Stimulated activated CD4-positive, alpha-beta T cell treated with anti-CD3 and anti-CD28 coated beads, Interleukin-12 subunit alpha, Interleukin-12 subunit beta, amount 100 ng/mL, for 24 hours (primary cell): ENCODE measurements at places on chromosomes 2 and 18.

GRCh38 chr2:15968280-15969178 lies 28.2 kb downstream of the MYCN start:
- DNase-seq: peak; percentile 50

DNA sequence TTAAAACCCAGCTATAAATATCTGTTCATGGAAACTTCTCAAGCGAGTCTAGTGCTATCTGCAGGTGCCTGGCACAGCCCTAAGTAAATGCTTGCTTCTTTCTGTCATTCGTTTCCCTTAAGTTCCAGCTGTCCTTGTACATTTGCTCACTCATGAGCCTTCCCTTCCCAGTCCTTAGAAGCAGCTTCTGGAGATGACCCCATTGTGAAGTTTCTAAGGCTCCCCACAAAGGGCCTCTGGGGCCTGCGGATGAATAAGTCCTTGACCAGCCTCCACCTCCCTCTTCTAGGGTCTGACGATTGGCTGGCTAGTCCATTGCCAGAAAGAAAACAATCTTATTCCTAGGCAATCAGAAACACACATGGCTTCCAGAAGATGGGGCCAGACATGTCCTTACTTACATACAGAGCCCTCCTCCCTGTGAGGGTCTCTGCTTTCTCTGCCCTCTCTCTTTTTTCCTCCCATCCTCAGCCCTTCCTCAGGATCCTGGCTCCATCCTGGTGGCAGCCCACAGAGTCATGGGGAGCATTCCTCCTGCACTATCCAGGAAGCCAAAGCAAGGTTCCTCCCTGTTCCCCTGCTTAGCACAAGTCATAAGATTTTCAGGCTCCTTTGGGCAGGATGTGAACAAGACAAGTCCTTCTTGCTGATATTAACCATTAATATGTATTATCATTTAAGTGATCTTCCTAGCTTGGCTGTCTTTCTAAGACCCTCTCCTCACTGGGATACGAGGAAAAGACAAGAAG lies 87.3 kb downstream of the TNFRSF11A start:
- no peak for DNase-seq

- no peak for DNase-seq
These were observed 364.0 kb upstream of the SLC14A2 start for GRCh38 chr18:45251236-45251635.

GRCh38 chr2:86744152-86744551 lies 24.1 kb downstream of the RMND5A start:
- no peak for DNase-seq

DNA sequence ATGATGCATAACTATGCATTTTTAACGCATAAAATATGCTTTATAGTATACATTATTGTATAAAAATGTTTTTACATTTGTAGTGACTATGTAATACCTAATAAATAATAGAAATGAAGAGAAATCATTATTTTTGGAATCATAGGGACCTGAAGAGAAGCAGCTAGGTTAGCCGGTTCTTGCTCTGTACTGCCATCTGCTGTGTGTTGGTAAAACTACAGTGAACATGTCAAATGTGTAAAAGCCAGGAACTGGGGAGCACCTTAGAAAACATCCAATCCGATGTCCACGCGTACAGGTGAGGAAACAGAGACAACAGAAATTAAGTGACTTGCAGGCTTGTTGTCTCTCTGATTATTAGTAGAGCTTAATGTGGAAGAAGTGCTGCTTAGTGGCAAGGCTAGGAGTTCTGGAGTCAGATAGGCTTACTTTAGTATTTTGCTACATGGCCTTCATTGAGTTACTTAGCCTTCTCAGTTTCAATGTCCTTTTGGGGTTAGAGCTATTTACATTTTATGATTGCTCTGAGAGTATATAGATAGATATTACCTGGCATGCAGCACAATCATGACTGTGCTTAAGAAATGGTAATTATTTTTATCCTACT lies 386.5 kb downstream of the DLGAP1 start:
- DNase-seq: peak; percentile 3

DNA sequence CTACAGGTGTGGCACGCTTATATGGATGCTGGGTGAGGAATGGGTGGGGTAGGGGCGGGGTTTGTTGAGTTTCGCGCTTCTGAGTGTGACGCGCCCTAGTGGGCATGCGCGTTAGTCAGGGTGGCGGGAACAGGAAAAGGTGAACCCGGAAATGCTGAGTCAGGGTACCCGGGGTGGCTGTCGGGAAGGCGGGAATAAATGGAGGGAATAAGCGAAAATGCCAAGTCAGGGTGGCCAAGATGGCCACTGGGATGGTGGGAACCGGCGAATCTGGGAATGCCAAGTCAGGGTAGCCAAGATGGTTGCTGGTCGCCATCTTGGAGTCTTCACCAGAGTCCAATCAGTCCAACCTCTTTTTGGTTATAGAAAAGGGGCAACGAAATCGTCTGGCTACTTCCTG lies 585.0 kb downstream of the SUCLG1 start:
- no peak for DNase-seq

- DNase-seq: no peak
These were observed 139.3 kb downstream of the ASXL3 start for GRCh38 chr18:33717339-33717738.

GRCh38 chr2:220104871-220105351 lies 477.5 kb downstream of the SLC4A3 start:
- no peak for DNase-seq

GRCh38 chr2:45119038-45119437 lies 109.8 kb upstream of the SIX2 start:
- no peak for DNase-seq

DNA sequence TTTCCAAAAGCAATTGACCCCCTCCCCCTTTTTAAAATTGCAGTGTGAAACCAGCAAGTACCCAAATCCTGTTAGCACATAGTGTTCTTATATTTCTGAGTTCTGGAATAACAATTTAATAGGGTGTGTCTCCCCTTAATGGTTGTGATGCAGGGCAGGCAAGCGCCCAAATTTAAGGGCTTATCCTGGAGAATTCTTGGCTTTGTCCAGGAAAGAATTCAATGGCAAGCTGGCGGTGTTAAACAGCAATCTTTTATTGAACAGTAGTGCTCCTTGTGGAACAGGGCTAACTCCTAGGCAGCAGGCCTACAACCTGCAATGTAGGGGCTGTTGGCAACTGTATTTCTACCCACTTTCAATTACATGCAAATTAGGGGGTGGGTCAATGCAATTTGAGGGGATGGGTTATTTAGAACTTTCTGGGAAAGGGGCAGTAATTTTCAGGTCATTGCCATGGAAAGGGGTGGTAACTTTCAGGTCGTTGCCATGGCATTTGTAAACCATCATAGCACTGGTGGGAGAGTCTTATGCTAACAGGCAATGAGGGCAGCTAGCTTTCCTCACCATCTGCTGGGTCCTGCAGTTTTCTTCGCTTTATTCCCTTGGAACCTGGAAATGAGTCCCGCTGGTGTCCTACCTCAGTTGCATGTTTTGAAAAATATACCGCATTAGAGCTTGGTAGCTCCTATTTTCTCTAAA lies 149.0 kb upstream of the KCTD1 start:
- DNase-seq: no peak

- DNase-seq: no peak
These were observed 104.1 kb upstream of the ITGA6 start for GRCh38 chr2:172323256-172323655.

- DNase-seq: no peak
These were observed 665 bp upstream of the HRH4 start for GRCh38 chr18:24459772-24460171.

- DNase-seq: no peak
These were observed 4.1 kb upstream of the VSNL1 start for GRCh38 chr2:17536416-17536815.

DNA sequence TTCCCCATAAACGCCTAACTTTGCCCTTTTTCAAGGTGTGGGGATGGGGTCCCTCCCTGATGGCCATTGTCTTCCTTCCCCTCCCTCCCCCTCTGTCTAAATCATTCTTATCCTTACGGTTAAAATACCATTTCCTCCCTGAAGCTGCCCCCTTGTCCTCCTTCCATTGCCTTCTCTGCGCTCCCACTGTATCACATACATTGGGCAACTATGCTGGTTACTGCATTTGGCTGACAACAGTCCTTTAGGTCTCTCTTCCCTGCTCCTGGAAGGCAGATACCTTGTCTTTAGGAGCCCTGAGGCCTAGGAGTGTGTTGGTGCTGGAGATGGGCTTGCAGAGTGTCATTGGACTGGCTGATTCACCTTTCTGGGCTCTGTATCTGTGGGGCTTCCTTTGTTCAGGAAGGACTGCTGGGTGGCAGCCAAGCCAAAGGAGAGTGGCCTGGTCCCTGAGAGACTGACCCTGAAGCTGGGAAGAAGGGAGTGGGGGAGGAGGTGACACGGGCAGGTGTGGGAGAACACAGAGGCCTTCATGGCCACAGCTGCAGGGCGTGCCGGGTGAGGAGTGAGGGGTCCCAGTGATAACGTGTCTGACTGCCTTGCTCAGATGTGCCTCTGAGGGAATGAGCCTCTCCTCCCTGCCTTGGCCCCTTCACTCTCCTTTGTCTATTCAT lies 2.2 kb downstream of the WNT6 start:
- DNase-seq: no peak

GRCh38 chr2:56089931-56090330 lies 93.9 kb upstream of the CCDC85A start:
- no peak for DNase-seq

DNA sequence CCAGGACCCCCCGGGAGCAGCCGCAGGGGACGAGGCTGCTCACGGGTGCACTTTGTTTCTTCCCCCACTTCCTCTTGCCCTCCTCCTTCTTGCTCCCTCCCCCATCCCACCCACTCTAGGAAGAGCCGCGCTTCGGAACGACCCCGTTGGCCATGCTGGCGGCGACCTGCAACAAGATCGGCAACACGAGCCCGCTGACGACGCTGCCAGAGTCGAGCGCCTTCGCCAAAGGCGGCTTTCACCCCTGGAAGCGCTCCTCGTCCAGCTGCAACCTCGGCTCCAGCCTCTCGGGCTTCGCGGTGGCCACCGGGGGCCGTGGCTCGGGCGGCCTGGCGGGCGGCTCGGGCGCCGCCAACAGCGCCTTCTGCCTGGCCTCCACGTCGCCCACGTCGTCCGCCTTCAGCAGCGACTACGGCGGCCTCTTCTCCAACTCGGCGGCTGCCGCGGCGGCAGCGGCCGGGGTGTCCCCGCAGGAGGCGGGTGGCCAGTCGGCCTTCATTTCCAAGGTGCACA lies 1.3 kb downstream of the SP9 start:
- DNase-seq: no peak

GRCh38 chr2:215727507-215728503 lies 285.5 kb downstream of the MREG start:
- no peak for DNase-seq

GRCh38 chr2:212414767-212415211 lies 123.8 kb downstream of the ERBB4 start:
- no peak for DNase-seq

DNA sequence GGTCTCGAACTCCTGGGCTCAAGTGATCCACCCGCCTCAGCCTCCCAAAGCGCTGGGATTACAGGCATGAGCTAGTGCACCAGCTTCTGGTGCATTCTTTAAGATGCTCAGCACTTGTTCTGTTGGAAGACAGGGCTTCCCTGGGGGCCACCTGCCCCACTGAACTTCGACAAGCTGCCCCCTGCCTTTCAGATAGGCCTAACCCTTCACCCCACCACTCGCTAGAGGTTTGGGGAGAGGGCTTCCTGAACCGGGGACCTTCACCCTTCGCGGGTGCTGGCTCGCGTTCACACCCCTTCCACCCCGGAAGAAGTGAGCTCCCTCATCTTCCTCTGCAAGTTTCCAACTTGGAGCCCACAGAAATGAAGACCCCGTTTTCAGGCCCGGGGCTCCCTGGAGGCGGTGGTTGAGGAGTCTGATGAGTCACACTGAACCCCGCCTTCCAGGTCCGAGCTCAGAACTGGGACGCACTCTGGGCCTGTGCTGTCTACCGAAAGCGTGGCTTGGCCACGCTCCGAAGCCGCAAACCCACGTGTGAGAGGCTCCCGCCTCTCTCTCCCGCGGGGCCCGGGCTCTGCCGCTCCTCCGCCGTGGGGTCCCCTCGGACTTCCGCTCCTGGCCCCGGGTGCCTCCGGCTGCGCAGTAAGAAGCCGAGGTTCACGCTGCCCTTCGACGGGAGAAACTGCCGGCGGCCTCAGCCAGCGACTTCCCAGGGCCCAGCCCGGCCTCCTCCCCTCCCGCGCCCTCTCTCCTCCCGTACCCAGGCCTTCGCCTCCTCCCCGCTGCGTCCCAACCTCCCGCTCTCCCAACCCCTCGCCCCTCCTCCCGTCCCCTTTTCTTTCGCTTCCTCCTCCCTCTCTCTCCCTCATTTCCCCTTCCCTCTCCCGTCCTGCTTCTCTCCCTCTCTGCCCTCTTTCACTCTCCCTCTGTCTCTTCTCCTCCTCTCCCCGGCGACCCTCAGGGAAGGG lies 47.5 kb upstream of the SP3 start:
- peak; percentile 10 for DNase-seq

DNA sequence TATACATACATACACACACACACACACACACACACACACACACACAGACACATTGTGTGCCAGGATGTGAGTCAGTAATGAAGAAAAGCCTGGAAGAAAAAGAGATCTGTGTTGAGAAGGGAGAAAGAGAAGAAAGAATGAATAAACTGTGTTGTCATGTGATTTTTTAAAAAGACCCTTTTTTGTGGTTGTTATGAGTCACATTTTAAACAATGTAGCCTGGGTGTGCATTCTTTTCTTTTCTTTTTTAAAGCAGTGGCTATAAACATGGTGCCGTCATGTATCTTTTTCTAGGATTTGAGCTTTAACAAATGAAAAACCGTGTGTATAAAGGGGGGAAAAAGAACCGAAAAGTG lies 87.2 kb downstream of the NRP2 start:
- DNase-seq: no peak

- DNase-seq: no peak
These were observed 55.2 kb downstream of the TTC21B start for GRCh38 chr2:165898381-165898780.

- no peak for DNase-seq
These were observed 100.9 kb downstream of the WDSUB1 start for GRCh38 chr2:159185401-159186130.

GRCh38 chr2:18483896-18484295 lies 76.6 kb downstream of the RDH14 start:
- DNase-seq: no peak

GRCh38 chr18:63253014-63253413 lies 66.6 kb downstream of the BCL2 start:
- DNase-seq: no peak

DNA sequence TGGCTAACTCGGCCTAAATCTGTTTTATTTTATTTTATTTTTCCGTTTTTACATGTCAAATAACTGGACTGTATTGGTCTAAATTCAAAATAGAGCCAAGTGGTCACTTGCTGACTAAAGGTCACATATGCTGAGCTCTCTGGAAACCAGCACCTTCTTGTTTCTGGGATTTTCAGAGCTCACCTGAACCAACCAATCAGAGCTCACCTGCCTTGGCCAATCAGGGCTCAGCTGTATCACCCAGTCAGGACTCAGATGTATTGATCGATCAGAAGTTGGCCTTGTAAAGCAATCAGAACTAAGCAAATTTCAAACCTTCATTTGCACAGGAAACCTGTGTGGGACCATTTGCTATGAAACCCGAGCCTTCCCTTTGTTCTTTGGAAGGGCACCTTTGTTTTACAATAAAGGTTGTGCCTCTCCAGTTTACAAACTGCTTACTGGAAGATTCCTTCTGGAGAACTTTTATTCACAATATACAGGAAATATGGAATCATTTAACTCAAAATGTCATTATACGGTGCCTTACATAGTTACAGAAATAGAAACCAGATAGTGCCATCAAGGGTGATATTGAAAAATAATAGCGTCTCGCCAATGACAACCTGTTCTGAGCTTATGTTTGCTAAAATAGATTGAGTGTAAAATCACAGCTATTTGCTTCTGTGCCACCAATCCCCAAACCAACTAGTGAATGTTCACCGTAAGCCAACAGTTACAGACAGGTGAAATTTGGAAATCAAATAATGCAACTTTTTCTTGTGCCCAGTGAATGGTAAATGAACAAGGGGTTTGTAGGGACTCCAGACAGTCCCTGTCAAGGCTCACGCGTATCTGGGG lies 17.3 kb upstream of the PSD4 start:
- no peak for DNase-seq
